ENCODE measurements at places on chromosomes 11 and 22.

- DNase-seq = no peak
Observed at GRCh38 chr11:58688789-58689503, 42.8 kb downstream of the GLYAT start.

DNA sequence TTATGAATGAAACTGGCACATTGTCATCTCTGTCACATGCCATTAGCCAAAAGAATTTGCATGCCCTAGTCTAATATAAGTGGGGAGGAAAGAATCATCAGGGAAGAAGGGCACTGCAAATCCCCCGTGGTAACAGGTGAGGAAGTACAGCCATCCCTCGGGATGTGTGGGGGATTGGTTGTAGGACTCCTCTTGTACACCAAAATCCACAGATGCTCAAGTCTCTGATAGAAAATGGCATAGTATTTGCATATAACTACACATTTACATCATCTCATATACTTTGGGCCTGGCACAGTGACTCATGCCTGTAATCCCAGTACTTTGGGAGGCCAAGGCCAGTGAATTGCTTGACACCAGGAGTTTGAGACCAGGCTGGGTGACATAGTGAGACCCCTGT is 109.7 kb downstream of the HIPK3 start:
- no peak for DNase-seq

DNA sequence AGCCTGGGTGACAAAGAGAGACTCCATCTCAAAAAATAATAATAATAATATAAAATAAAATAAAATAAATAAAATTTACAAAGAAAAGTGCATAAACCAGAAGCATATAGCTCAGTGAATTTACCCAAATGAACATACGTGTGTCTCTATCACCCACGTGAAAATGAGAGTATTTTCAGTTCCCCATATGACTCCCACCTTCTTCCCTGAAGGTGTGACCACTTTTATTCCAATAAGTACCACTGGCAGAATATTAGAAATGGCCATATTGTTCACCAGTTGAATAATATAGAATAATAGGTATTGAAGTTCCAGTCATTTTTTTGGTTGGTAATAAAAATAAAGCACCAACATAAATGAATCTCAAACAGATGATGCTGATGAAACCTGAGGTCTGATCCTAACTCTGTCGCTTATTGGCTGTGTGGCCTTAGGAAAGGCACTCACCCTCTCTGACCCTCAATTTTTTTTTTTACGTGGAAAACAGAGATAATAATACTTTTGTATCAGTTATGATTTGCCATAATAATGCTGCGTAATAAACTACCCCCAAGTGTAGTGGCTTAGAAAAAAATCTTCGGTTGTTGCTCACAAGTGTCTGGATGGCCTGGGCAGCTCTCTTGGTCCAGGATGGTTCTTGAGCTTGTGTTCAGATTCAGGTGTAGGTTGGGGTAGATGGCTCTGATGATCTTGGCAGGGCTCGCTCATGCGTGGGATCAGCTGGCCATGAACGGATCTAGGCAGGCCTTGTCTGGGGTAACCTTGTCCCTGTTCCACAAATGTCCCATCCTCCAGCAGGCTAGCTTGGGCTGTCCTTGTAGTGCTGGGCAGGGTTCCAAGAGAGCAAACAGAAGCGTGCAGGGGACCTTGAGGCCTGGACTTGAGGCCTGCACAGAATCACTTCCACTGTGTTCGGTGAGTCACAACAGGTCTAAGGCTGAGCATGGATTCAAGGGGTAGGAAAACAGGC is 88.1 kb downstream of the MYO18B start:
- no peak for DNase-seq

DNA sequence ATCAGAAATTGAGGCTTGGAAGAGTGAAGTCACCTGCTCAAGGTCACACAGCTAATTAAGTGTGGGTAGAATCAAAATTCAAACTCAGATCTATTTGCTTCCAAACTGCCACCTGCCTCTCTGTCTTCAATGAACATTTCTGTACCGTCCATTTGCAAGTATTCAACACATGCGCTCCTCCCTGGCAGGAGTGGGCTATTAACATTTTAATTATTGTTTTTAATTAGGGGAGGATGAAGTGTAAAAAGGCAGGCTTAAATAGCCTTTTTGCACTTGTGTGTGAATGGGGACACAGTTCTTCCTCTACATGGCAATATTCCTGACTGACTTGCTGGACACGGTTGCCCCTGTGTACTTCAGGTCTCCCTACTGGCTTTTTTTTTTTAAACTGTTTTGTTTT is 114.4 kb upstream of the NARS2 start:
- DNase-seq = no peak

- no peak for DNase-seq
Observed at GRCh38 chr11:102177974-102178631, 67.9 kb downstream of the YAP1 start.

DNA sequence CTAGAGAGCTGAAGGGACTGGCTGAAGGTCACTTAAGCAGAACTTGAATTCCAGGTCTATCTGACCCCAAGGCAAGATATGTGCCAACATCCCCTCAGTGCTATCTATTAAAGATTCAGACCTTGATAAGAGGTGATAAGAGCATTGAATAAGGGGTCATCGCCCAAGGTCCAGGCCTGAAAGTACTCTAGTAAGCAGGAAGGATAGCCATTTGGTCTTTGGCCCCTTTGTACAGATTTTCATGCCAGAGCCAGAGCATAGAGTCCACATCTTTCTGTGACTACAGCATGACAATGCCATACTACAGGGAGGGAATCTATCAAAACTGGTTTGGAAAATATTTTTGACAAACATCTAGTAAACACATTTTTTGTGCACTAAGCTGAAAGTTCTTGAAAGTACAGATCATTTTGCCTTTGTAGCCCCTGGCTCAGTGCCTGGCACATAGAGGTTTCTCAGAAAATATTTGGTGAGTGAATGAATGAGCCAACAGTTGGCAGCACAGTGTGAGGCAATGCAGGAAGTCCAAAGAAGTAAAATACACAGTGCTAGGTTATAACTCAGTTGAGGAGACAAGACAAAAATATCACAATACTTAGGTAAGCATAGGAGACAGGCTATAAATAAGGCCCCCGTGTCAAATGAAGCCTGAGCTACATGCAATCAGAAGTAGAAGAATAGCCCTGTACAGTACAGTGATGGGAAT is 15.1 kb upstream of the RRAS2 start:
- DNase-seq = no peak

DNA sequence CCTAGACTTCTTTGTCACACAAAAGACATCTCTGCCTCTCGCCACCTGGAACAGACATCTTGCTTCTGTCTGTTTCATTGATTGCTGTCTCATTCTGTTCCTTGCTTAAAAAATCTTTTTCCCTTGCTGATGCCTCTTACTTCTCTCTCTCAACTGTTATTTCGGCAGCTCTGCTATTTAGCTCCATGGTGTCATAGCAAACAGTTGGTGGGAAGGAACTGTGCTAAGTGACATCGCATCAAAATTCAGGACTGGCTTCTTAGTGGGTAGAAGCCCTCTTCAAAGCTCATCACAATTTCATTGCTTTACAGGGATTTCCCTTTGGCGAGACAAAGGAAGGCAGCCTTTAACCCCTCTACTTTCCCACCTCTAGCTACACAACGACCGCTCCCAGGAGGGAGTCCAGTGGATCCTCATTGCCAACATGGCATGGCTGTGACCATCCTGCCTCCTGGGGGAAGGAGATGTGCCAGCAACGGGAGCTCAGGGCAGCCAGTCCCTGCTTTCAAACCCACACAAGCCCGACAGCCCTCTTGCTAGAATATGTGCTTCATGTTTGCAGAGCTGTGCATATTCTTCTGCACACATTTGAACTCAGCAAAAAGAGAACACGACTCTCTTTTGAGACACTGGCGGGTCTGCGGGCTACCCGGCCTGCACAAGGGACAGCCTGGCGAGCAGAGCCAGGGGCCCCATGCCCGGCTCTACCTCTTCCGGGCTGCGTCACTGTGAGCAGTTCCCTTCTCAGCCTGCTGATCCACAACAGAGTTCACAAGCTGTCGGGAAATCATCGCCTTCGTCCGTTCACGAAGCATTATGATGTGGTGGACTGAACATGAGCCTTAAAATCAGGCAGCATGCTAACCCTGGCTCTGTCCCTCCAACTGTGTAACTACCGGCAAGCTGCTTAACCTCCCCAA is 51.1 kb upstream of the JAM3 start:
- no peak for DNase-seq

- DNase-seq = no peak
Observed at GRCh38 chr11:61714916-61715315, 34.7 kb downstream of the DAGLA start.

- DNase-seq = no peak
Observed at GRCh38 chr22:27669798-27670599, 131.6 kb downstream of the MN1 start.

- no peak for DNase-seq
Observed at GRCh38 chr11:6565988-6566703, 37.3 kb downstream of the RRP8 start.

DNA sequence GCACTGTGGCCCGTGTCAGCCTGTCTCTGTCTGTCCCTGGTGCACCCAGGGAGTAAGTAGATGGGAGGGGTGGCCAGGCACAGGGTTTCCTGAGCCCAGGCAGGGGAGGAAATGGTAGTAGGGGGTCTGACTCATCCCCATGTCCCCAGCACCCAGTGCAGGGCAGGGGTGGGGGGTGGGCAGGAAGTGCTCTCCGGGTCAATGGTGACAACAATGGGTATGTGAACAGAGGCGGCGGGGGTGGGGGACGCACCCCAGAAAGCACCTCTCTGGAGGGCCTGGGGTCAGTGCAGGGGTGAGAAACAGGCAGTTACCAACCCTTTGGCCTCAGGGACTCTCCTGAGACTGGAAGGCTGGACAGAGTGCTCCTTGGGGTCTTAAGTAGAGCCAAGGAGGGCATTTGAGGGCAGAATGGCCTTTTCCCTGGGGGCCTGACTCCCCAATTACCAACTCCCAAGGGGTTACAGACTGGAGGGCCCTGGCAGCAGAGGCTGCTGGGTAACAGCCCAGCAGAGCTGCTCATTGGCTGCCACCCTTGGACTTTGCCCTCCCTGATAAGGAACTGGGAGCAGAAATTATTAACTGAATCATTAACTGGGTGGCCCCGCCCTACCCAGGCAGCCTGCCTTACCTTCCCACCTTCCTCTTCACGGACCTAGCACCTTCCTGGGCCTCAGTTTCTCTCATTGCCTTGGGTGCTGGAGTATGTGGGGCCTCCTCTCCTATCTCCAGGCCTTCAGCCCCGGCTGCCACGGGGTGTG is 4.2 kb downstream of the MYRF start:
- DNase-seq = peak; percentile 26

DNA sequence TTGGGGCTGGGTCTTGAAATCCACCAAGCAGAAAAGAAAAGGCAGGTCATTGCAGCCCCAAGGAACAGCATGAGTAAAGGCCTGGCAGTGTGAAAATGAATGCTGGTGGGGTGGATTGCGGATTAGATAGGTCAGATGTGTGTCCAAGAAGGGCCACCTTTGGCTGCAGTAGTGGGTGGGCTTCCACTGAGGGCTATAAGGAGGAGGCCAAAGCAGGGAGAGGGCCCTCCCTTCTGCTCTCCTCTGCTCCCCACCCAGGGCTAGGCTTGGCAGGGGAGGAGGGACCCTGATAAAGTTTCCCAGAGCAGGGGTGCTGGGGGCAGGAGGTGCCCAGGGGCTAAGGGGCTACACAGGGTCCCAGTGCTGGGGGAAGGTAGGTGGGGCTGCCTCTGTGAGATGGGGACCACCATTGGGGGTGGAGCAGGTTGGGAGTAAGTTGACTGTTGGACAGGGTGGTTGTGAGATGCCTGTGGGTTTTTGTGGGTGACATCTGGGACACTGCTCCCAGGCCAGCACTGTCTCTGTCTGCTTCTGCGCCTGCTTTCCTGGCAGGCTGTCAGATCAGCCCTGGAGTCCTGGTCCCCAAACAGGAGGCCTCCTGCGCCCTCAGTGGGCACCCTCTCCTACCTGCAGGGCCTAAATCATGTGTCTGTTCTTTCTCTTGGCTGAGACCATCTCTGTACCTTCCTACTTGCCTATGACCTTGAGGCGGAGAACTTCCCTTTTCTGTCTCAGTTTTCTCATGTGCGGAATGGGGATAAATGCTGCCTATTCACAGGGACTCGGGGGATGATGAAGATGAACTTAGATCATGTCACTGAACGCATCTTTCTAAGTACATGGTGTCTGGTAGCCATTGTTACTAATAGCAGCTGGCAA is 1.9 kb downstream of the CAPN5 start:
- DNase-seq = no peak

DNA sequence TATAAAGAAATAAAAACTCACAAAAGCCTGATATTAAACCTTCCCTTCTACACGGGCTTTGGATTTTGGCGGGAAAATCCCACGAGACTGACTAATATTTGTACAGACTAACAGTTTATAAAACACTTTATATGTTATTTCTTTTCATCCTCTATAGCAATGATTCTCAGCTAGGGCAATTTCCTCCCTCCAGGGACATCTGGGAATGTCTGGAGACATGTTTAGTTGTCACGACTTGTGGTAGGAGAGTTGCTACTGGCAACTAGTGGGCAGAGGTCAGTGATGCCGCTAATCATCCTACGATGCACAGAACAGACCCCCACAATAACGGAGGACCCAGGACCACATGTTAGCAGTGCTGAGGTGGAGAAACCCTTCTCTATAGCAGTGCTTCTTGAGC is 304.8 kb upstream of the PITPNB start:
- no peak for DNase-seq

DNA sequence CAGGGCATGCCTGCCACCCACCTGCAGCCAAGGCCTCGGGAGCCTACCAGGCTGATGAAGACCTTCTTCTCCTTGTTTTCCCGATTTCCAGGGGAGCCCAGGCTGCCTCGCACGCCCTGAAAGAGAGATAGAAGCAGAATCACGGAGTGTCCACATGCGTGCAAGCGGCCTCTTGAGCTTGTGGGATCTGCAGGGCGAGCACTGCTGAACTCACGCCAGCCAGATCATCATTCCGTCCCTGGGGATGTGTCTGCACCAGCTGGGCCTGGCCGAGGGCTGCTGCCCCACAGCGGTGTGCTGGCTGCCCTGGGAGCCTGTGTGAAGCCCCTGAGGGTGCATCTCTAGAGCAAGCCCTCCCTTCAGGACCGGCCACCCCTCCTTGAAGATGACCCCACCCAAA is 17.9 kb downstream of the USH1C start:
- DNase-seq = no peak

DNA sequence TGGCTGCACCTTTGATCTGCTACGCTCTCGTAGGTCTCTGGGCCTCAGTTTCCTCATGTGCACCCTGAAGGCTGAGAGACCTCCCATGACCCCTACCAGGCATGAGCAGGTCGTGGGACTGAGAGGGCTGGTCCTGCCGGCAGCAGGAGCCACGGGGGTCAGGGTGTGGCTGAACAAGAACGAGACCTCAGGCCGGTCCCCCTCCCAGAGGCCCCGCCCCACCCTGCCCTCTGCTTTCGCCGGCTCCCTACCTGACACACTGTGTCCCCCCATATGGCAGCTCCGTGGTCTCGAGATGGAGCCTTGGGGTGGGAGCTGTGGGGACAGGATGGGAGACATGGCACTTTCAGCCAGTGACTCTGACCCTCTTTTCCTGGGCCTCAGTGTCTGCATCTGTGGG is 40.6 kb downstream of the CDKN1C start:
- no peak for DNase-seq

GRCh38 chr22:34067031-34067430 is 146.8 kb upstream of the LARGE1 start:
- DNase-seq = no peak

DNA sequence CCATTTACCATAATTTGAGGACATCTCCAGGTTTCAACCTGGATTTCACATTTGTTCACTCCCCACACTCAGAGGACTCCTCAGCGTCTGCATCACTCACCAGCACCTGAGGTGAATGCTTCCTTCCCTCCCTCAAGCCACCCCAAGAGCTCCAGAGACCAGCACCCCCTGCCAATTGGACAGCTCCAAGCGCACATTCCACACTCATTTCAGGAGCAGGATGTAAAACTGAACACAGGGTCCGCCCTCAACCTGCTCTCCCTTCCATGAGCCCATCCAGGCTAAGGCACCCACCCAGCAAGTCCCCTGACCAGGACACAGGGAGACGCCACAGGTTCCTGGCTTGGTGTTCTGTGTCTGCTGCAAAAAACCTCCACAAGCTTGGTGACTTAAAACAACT is 3.9 kb downstream of the SCGB1D1 start:
- DNase-seq = no peak

Measured in stimulated activated CD4-positive, alpha-beta T cell treated with anti-CD3 and anti-CD28 coated beads, Interleukin-15, amount 100 ng/mL, for 24 hours (primary cell).